ENCODE measurements at places on chromosomes 7 and 10.

- DNase-seq = no peak
Measured at GRCh38 chr10:21172930-21173801, 276.1 kb upstream of the NEBL start.

DNA sequence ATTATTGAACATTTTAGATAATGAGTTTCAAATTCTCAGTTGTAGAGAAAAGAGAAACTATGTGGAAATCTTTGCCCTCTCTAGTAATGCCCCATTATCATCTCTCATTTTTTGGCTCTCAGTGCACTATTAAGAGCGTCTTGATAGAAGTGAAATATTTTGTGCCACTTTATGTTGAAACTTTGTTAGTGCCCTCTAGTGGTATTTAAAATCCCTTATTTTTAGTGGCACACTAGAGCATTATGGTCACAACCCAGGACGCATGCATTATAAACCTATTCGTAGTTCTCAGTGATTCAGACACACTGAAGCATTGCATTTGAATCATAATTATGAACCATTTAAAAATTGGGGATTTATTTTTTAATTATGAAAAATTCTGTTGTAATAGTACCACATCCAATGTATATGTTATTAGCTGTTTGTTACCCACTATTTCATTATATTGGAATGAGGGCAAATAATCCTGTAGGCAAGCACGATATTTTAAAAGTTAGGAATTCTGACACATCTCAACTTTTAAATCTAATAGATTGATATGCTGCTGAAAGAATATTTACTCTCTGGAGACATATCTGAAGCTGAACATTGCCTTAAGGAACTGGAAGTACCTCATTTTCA, 21.9 kb downstream of the PDCD4 start:
- DNase-seq = peak; percentile 77

DNA sequence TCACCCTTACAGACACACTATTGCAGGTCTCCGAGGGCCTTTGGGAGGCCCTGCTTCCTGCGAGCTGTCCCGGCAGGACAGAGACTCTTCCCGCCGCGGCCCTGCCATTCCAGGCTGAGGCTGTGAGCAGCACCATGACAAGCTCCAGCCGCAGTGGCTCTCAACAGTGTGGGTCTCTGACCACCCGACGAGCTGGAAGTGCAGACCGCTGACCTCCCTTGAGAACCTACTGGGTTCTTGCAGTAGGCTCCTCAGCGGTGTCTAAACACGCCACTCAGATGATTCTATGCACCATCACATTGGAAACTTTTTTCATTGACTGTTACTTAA, 303.4 kb downstream of the WDR37 start:
- DNase-seq = no peak

DNA sequence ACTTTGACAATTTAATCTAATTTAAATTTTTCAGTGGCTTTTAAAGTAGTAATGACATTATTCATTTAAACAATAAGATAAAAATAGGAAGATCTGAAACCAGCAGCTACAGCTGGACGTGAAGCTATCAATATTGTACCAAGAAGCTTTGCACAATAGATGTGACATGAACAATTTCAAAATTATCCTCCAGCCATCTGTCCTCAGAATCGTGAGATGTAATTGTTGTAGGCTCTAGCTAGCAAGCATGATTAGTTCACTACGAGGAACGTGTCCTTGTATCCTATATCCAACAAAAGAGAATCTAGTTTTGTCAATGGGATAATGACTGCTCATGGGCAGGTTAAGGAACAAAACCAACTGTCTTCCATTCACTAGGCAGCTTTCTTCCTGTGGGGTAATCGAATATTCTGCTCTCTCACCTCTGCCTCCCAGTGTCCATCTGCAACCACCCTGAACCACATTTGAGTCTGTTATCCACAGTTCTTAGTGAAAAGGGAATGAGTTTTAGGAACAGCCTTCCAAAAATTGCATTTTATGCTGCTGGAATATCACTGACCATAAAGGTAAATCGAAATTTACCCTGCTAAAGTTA, 247.3 kb downstream of the PARD3 start:
- DNase-seq = no peak

- no peak for DNase-seq
Measured at GRCh38 chr10:77328272-77328816, 309.3 kb downstream of the KCNMA1 start.

DNA sequence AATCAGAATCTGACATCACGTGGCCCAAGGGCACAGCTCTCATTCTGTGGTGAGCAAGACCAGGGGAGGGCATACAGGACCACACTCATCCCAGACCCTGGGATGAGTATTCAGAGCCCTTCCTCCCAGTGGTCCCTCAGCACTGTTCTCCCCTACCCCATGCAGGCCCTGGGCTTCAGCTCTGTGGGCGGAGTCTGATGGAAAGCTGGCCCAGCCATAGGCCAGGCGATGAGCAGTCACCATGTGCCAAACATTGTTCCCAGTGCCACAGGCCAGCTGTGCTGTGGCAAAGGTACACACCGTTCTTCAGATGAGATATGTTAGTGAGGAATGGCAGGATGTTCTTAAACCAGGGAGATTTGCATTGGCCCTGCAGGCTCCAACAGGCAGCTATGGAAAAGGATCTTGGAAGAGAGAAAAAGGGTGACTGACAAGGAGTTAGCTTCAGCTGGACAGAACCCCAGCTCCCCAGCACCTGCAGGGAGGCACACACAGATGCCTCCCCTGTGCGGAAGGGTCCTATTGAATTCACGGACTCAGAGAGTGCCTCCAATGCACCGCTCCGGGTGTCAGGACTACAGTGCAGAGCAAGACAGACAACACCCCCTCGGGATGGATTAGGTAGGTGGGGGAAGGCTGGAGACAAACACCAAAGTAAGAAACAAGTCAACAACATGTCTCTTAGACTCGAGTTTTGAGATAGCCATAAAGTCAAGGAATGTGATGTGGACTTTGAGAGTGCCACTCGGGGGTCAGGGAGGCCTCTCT, 596.0 kb upstream of the MGMT start:
- no peak for DNase-seq

- no peak for DNase-seq
Measured at GRCh38 chr10:17795083-17795482, 14.1 kb upstream of the MRC1 start.

- no peak for DNase-seq
Measured at GRCh38 chr7:159095979-159096411, 48.7 kb downstream of the VIPR2 start.

DNA sequence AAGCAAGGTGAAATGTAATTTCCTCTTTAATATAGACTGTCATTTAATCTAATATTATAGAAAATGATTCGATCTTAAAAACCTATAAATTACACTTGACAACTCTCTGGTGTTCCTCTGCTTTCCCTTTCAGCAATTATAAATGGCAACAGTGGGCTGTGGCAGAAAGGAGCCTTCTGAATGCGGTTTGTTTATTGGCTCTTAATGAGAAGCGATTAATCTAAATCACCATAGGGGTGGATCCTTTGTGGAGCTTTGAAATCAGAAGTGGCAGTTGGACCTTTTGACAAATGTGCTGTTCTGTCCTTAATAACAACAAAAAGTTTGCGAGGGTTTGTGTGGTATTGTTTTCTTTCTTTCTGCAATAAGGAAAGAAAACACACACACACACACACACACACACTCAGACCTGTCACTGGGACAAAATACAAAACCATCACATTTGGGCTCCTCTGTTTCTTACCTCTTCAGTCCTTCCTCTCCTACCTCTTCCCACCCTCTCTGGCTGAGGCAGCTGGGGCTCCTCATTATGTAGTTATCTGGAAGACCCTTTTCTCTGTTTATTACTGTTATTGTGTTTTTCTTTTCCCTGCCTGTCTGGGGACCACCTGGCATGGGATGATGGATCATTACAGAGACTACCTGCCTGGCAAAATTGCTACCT, 316.2 kb downstream of the SORCS3 start:
- no peak for DNase-seq

DNA sequence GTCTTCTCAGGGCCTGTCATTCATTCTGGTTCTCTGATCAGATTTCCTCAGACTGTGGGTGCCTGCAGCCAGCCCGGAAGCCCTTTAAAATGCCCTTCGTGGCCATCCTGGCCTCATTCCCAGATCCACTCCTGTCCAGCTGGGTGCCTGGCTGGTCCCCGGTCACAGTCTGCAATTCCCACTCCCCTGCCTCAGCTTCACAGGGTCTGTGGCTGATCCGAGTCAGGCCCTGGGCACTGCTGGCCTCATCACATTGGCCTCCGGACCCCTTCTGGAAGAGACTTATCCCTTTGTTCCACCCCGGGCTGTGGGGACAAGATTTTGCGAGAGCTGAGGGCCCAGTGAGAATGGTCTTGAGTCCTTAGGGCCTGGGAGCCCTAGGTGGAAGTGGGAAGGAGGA, 12.1 kb downstream of the DOCK1 start:
- DNase-seq = peak; percentile 27

- no peak for DNase-seq
Measured at GRCh38 chr7:68888971-68889385, 709.3 kb upstream of the AUTS2 start.

GRCh38 chr10:86449926-86450558, 71.5 kb downstream of the WAPL start:
- DNase-seq = no peak

- DNase-seq = no peak
Measured at GRCh38 chr7:93992421-93993110, 11.6 kb downstream of the BET1 start.

- DNase-seq = no peak
Measured at GRCh38 chr7:29935111-29935510, 54.5 kb downstream of the SCRN1 start.

DNA sequence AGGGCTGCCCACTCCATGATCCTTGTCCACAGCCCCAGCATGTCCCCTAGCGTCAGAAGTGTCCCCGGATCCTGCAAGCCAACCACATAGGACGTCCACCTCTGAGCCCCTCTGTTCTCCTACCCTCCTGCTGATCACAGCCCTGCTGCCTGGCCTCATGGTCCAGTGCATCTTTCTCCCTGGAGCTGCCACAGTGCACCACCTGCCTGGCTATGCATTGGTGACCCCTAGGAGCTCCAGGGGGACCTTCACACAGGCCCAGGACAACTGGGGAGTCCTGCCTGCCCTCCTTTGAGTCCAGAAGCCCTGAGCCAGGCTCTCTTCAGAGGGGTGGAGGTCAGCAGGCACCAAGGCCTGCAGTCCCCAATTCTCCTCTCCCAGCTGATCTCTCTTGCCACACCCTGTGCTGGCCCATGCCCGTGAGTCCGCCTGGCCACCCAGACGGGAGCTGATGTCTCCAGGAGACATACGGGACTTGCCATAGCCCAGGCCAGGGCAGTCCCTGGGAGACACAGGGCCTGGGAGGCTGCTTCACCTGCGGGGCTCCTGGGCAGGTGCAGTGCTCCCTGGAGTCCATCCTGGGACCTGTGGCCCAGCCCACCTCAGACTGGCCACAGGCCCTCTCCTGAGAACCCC, 77.4 kb upstream of the RET start:
- no peak for DNase-seq

- DNase-seq = no peak
Measured at GRCh38 chr7:158910254-158911053, 54.1 kb downstream of the DYNC2I1 start.

- DNase-seq = no peak
Measured at GRCh38 chr10:126908729-126909128, 3.5 kb downstream of the DOCK1 start.

GRCh38 chr10:11012421-11013295, 5.0 kb upstream of the CELF2 start:
- DNase-seq = no peak

GRCh38 chr10:614790-615582, 74.5 kb downstream of the DIP2C start:
- DNase-seq = peak; percentile 90

GRCh38 chr10:12509794-12510100, 160.4 kb downstream of the CAMK1D start:
- DNase-seq = no peak

DNA sequence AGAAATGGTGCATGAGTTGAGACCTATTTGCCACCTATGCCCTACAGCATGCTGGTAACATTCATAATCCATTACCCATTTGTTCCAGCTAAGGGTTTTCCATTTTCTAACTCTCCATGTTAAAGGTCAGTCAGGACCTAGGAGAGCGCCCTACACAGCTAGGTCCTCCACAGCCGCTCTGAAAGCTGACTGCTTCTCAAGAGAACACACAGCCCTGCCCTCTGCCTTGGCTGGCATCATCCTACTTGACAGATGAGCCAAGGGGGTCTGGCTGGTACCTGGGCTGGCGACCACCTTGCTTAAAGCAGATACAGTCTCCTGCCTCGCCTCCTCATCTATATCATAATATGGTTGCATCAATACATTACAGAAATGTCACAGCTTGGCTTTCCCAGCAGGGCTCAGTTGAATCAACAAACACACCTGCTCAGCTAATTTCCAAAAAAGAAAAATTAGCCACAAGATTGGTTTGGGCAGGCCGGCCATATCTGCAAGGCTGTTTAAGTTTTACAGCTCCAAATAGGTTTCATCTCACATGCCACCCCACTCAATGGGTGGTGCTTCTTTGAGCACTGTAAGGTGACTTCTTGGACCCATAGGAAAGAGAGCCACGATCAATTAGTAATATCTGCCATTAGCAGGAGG, 17.3 kb downstream of the TLL2 start:
- DNase-seq = no peak

DNA sequence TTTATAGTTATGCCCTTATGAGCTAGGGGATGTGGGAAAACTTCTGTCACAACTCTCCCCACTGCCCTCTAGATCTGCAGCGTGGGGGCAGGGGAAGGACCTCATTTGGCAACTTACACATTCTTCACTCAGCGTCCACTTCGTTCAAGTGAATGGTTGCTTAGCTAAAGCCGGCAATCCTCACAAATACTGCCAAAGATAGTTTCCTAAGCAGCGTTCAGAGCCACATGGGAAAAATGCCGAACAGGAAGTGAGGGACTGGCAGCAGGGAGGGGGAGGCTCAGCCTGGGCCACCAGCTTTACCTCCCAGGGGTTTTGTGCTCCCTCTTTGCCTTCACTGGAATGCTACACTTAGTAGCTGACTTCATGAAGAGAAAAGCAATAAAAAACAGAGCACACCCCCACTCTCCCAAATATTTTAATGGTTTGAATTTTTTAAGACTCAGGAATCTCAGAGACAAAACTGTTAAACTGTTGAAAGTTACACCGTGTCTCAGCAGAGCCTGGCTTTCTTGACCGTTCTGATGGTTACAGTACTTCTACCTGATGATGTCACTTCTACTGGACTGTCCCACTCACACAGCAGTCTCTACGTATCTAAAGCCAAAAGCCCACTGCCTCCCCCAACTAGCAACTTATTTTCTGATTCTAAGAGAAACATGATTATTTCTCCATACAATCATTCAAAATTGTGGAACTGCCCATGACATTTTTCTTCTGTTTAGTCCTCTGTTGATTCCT, 10.4 kb downstream of the GRM3 start:
- DNase-seq = peak; percentile 68

DNA sequence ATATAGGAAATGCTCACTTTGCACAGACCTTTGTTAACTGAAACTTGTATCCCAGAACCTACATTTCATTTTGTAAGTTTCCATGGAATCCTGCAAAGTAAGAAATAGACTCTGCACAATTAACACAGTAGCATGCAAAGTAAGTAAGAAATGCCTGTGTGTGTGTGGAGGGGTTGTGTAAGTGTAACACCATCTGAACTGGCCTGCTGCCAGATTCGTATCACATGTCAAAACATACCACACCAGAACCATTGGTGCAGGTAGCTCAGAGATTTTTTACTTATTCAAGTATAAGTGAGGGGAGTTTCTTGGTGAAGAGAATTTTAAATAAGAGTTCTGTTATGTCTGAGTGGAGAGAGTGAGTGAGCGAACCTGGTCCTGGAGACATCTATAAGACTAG, 17.9 kb upstream of the DDX21 start:
- DNase-seq = no peak
